ENCODE measurements at places on chromosomes 6 and 20.

GRCh38 chr6:55931101-55931500 is 55.7 kb upstream of the BMP5 start:
- DNase-seq: no peak

DNA sequence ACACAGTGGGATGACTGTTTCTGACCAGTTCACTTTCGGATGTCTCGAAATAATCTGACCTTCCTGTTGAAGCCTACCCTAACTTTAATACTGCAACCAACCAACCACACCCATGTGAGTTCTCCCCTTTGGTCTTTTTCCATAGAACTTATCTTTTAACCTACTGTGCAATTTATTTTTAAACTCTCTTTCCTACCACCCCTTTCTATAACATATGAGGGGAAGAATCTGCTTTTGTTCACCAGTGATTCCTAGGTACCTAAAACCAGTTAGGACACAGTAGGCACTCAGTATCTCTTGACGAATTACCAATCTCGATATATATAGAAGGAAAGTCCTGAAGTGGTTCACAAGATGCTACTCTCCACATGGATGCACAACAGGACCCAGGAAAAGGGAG is 7.0 kb downstream of the COX7A2 start:
- no peak for DNase-seq

- no peak for DNase-seq
Observed at GRCh38 chr20:3135507-3136070, 24.1 kb downstream of the FASTKD5 start.

DNA sequence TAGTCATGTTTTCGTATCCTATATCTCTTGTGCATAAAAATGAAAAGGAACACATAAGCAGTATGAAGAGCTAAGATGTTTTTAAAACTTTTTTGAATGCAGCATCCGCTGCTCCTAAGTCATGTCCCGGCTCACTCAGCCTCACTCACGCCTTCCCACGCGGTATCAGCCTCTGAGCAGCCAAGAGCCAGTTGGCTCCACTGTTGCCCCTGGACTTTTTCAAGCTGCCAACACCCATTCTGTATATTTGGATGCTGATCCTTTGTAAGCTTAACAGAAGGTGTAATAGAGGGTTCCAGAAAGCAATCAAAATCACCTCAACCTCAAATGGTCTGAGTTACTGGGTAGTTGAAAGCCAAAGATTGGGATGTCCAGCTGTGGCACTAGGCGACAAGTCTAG is 139.3 kb downstream of the TTLL2 start:
- no peak for DNase-seq

- no peak for DNase-seq
Observed at GRCh38 chr6:165511807-165512206, 151.2 kb downstream of the PDE10A start.

- DNase-seq: no peak
Observed at GRCh38 chr6:136209496-136209895, 40.6 kb downstream of the MTFR2 start.

DNA sequence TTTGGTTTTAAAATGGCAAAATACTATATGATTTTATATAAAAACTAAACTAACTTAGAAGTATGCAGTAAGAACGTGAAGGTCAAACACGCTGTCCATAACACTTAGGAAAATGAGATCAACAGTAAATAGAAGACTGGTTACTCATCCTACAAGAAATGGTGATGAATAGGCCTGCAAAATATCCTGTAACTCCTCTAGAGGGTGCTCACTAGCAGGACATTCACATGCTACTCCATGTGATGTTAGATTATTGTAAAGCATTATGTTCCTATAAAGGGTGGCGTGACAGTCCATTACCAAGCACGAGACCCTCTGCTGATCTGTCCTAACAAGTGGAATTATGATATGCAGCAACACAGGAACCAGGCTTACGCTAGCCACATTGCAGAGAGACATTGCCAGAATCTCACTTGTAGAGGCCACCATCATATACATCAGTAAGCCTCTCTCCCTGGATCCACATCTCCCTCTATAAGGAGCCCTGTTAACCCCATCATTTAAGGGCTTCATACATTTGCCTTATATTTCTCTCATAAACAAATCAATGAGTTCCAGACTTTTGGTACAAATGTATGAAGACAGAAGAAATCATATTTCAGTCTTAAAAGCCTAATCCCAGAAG is 18.0 kb upstream of the DEFB129 start:
- no peak for DNase-seq
